SJSA1 (cell line): ENCODE measurements at places on chromosomes 5 and 9. TPM values are rescaled to one million over a fixed set of nuclear protein-coding genes. Genes with fewer than 3 reads are reported as not detected.

DNA sequence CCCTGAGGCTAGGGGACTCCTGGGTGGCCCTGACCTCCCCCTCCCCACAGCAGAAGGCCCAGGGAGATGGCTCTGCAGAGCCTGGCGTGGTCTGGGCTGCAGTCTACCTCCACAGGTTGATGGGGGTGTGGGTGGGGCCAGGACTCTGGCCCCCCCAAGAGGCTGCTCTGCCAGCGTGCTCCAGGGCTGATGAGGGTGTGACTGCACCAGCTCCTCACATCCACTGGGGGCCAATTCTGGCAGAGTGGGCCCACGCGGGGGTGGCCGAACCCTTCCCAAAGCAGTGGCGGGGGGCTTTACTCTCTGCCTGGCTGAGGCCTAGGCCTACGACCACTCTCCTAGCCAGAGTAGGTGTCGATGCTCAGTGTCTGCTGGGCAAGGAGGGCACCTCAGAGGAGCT lies 28.0 kb upstream of the UBAC1 start:
- DNase-seq = no peak

- DNase-seq = no peak
Observed at GRCh38 chr5:39800042-39800601, 375.3 kb upstream of the DAB2 start.

DNA sequence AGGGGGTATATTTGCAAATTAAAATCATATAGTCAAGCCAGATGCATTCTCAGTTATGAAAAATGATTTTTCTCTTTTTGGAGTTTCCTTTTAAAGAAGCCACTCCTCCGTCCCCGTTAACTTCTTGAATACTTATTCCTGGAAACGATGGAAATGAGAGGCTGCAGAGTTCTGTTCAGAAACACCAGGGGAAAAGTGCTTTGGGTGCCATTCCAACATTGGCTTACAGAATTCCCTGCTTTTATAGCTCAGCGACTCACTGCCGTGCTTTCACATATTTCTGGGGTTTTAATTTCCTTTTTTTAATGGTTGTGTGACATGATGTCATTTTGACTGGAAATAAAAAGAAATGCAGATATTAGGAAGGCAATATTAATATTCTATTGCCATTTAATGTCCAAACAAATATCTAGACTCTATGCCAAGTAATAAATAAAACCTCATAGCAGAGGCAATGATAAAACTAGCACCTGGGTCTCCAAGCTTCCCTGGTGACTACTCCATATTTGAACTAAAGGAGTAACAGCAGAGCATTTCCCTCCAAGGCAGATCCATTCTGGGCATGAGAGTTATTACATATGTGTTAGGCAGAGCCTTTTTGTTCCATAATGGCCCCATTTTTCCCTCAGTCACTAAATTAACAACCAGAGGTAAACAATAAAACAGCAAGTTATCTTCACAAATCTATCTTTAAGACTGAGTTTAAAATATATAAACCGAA lies 363.4 kb downstream of the EBF1 start:
- no peak for DNase-seq

- DNase-seq = no peak
Observed at GRCh38 chr9:134624137-134624591, 17.4 kb upstream of the COL5A1 start.

DNA sequence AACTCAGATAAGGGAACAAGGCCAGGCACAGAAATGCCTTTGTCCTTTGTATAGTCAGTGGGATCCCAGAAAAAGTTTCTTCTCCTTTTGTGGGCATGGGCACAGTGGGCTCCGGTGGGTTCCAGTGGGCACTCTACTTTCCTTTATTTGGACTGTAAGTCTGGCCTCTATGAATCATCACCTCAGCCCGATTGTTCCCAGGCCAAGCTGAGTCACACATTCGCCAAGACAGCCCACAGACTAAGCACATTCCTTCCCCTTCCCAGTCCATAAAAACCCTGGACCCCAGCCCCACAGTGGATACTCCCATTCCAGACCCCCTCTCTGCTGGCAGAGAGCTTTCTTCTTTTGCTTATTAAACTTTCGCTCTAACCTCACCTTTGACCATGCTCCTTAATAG lies 165.0 kb downstream of the FBXL17 start:
- DNase-seq = peak; percentile 61

DNA sequence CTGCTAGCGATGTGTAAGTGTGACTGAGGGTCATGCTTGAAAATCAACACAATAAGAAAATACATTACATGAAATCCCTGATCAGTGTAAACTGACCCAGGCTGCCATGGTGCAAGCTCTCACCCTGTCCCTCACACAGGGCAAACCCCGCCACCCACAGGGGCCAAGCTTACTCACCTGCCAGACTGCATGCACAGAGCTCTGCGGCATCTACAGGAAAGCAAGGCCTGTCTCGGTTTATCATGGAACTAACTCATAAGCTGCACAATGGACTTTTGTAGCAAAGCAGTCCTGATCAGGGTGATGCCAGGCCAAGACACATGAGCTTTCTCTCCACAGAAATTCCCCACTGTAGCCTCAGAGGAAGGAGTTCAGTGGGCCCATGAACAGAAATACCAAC lies 9.7 kb downstream of the IPPK start:
- no peak for DNase-seq

DNA sequence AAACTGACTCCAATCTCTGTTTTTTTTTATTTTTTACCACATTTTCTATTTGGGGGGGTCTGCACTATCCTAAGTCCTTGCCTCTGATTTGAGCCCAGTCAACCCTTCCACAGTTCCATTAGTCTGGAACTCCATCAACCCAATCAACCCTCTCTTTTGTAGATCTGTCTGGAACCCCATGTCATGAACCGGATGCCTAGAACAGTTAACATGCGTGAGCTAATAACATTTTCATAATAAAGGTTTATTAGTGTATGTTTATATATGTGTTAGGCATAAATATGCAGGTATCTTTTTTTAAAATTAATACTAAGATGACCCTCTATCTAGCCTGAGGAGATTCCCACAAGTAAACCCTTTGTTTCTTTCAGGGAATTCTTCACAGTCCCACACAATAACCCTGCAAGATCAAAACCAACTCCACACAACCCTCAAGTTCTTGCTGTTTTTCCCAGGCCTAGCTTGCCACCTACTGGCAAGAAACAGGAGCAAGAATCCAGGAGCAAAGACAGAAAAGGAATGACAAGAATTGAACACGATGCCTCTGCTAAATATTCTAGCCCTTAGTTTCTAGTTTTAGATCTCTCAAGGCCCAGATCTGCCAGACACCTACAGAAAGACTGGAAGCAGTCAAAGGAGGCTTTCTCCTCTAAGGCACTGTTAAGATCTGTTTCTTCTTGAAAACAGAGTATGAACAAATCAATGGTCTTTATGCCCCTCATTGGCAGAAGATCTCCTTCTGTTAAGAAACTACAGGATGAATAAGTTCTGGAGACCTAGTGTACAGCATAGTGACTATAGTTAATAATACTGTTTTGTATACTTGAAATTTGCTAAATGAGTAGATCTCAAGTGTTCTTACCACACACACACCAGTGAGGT lies 100.4 kb downstream of the TRIM36 start:
- DNase-seq = peak; percentile 26

DNA sequence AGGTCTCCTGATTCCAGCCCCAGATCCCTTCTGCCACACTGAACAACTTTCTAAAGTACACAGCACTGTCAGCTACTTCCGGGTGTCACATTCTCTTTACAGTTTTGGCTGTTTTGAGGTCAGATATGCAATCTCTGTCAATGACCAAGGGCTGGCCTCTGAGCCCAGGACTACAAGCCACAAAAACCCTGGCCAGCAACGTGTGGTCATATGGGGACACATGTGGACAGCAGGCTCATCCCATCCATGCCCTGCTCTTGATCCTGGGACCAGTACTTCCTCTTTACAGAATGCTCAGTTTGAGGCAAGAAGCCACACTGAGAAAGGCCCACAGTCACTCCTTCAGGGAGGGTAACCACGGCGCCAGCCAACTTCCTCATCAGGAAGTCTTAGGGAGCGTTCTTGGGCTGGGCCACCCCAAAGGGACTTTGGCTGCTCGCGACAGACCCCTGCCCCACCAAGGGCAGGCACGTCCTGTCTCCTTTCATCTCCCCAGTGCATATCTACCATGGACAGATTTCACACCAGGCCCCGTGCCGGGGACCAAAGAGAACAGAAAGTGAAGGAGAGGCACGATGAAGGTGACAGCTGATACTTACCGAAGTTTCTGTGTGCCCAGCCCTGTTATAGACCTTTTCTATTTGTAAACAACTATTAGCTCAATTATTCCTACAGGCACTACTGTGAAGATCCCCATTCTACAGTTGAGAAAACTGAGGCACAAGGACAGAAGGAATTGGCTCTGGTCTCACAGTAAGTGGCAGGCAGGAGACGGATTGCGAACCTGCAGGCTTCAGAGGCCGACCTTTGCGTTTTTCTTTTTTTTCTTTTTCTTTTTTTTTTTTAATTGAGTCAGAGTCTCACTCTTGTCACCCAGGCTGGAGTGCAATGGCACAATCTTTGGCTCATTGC lies 37.3 kb downstream of the STK10 start:
- no peak for DNase-seq

DNA sequence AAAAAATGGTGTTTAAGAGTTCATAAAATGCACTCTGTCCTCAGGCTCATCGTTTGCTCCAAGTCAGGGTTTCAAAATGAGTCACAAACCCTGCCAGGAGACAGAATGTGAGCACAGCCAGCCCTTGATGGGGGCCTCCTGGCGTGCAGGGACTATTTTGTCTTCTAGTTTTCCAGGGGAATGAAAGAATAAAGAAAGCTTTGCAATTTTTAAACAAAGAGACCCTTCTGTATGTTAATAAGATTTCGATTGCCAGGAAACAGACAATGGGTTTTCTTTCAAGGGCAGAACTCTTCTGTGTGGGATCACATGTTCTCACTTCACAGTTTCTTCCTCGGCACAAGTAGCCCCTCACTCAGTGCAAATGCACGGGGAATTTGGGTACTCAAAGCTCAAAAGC lies 121.4 kb upstream of the C6 start:
- DNase-seq = no peak

DNA sequence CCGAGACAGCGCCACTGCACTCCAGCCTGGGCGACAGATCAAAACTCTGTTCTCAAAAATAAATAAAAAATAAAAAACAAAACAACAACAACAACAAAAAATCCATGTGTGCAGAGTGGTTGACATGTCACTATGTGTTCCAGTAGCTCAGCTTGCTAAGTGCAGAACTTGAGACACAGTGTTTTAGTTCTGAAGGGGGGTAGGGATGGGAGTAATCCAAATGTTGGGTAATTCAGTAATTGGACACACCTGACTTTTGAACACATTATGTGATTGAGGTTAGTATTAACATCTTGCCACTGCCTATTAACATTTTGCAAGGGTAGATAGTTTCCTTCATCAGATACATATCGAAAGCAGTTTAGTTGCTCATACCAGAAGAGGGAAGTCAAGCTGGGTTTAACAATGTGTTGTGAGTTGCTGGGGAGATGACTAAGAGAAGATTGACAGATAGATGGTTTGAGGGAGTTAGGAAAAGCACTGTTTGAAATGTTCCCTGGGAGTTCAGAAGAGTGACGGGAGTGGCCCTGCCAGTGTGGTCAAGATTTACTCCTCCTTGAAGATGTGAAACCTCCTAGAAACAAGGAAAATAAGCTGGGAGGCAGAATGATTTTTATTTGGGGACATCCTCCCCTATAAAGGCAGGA lies 928 bp downstream of the HACD4 start:
- peak; percentile 27 for DNase-seq

DNA sequence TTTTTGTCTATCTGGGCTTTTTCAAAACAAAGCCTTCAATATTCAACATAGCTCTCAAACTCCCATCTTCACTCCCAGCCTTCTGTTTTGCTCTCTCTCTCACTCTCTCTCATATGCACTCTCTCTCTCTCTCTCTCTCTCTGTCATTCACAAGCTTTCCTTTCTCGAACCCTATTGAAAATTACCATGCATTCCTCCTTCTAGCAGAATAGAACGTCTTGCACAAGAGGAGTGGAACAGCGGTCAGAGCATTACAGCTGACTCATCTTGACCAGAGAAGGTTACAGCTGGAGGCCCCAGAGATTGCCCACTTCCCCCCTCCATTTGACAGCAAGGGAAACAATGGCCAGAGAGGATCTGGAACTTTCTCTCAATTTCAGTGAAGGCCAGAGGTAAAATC lies 51.0 kb upstream of the LIFR start:
- peak; percentile 56 for DNase-seq

GRCh38 chr5:55682071-55682470 lies 30.1 kb downstream of the SLC38A9 start:
- no peak for DNase-seq

DNA sequence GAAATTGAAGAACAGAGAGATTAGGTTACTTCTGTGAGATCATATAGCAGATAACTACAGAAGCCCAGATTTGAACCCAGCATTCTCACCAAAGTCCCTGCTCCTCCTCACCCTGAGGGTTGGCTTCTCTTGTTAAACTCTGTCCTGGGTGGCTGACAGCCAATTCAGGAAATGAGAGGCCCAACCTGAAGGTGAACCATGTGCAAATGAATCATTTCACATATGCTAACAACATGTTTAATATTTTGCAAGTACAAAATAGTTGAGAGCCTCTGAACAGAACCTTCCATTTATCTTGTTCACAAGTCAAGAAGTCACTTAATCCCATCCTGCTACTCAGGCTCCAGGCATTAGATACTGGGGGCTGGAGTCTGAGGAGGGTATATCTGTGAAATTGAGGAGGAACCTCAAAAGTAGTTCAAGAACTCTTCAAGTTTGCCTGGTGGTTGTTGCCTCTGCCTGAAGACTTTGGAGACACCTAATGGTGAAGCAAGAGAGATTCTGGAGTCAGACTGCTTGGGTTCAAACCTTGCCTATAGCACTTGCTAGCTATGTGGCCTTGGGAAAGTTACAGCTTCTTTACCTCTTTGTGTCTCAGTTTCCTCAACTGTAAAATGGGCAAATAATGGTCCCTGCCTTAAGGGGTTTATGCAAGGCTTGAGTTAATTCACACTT lies 564.0 kb downstream of the PSAT1 start:
- DNase-seq = no peak

DNA sequence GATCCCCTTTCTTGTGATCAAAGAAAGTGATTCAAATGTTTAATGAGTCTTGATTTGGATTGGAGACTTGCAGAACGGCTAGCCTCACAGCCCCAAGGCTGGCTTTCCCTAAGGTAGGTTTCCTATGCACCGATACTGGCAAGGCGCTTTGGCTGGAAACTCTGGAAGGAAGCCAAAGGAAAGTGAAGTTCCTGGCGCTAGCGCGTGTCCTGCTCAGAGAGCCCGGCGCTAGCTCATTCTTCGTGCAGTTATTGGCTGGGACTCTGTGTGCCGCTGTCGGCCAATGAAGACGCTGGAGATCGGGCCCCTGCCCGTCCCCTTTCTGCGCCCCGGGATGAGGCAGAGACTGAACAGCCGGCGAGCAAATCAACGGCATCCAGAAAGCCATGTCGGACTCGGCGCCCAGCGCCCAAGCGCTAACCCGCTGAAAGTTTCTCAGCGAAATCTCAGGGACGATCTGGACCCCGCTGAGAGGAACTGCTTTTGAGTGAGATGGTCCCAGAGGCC lies at the start of gene PCDHGC3:
Gene PCDHGC3 (plus strand): TSS at position 342 of the 507 bp plus-strand sequence. CDS start 151 bp downstream, at position 493.
- peak; percentile 91 for DNase-seq

GRCh38 chr9:71897577-71897976 lies 13.4 kb downstream of the ABHD17B start:
- DNase-seq = no peak

GRCh38 chr5:119031011-119031886 lies 39.6 kb upstream of the DMXL1 start:
- no peak for DNase-seq

The CDH9 gene
- not detected in 2 replicates for total RNA-seq

The KCNN2 gene
- total RNA-seq = 0.61 TPM in 1 of 2 replicates, not detected in the other

The HTR4 gene
- total RNA-seq = not detected in 2 replicates

The PCDHGA5 gene
- total RNA-seq = 0.76 and 1.8 TPM in 2 replicates

The ADRA1B gene
- total RNA-seq = 2.8 and 4.4 TPM in 2 replicates

The WNT8A gene
- not detected in 2 replicates for total RNA-seq

The NUTM2G gene
- not detected in 2 replicates for total RNA-seq
